ENCODE measurements at places on chromosomes 7 and 10.

GRCh38 chr7:91079487-91079886, 184.7 kb upstream of the FZD1 start:
- DNase-seq: no peak

GRCh38 chr10:62492012-62492869, 118.1 kb downstream of the ZNF365 start:
- no peak for DNase-seq

GRCh38 chr7:150357270-150357669, 11.4 kb upstream of the REPIN1 start:
- DNase-seq: no peak

- DNase-seq: peak; percentile 67
Measured at GRCh38 chr10:110651044-110651958, 7.2 kb downstream of the RBM20 start.

- no peak for DNase-seq
Measured at GRCh38 chr10:51297438-51297837, 223.2 kb downstream of the PRKG1 start.

DNA sequence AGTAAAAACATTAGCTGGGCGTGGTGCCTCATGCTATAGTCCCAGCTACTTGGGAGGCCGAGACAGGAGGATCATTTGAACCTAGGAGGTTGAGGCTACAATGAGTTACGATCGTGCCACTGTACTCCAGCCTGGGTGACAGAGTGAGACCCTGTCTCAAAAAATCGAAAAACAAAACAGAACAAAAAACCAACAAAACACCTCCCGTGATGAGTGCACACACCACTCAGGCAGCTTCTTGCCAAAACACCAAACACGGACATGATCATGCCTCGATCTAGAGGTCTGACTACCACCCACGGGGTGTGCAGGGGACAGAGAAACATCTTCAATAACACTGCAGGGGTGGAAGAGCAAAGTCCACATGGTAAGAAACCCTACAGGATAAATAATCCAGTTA, 44.4 kb downstream of the AMZ1 start:
- DNase-seq: no peak

DNA sequence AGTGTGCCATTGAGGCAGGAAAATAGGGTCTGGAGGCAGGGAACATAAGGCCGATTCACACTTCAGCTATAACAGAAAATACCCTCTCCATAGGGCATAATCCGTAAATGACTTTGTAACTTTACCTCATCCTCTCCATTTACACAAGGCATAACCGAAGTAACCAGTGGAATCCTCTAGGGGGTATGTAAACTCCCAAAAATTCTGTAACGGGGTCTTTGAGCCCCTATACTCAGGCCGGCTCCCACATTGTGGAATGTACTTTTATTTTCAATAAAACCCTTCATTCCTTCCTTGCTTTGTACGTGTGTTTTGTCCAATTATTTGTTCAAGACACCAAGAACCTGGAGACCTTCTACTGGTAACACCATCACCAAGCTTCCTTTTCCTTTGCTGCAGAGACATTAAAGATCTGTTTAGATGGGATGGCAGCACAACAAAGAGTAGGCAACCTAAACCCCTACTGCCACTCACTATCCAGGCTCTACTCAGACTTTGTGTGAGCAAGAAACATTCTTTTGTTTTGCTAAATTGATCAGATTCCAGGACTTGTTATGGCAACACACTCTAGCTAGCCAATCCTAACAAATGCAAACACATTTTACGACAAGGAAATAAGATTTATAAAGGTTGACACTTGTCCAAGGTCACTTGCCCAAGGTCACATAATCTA, 99.3 kb downstream of the DGKI start:
- DNase-seq: no peak

DNA sequence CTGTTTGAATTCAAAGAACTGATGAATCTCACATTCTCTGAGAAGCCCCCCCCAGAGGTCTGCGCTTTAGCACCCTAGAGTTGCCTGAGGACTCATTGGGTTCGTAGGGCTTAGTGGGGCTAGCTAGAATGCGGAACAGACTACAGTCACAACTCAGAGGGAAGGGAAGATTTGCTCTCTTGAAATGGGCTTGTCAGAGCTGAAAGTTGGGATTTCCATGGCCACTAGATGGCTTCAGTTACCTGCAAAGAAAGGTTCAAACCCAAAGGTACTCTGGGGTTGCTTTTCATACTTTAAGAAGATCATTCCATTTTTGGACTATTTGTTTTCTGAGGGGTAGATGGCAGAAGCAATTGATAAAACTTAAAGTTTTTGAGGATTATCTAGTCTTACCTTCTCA, 205.0 kb downstream of the BBS9 start:
- no peak for DNase-seq

DNA sequence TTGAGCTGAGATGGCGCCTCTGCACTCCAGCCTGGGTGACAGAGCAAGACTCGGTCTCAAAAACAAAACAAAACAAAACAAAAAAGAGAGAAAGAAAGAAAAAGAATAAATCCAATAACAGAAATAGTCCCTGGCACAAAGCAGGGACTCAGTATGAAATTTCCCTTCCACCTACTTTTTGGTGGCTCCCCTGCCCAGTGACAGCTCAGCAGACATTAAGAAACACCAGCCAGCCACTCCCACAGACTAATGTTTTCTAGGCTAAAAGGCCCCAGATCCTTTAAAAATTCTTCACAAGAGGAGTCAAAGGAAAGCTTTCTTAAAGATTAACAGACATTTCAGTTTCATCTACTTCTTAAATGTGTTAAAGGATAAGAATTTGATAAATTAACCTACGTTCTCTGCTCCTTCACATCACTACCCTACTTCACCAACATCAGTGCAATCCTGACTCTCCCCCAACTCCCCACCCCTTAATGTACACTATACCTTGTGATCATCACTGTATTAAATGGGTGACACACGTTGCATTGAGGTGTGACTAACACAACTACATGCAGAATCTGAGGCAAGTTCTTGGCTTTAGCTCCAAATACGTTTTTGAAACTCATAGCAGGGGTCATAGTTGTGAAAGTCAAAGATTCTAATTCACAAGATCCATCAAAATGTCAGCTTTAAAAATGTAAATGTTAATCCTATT, 114.5 kb upstream of the CAV2 start:
- DNase-seq: no peak

GRCh38 chr7:148925836-148926235, 41.7 kb upstream of the EZH2 start:
- DNase-seq: no peak

DNA sequence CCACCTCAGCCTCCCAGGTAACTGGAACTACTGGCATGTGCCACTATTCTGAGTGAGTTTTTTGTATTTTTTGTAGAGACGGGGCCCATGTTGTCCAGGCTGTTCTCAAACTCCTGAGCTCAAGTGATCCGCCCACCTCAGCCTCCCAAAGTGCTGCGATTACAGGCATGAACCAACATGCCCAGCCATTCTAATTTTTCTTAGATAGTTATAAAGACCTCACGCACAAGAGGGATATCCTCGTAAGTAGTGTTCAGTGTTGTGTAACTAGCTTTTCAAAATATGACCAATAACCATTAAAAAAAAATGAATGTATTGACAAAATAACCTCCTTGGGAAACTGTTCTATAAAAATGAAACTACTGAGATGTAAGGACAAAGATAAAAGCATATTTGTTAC, 90.5 kb upstream of the FERD3L start:
- DNase-seq: no peak

DNA sequence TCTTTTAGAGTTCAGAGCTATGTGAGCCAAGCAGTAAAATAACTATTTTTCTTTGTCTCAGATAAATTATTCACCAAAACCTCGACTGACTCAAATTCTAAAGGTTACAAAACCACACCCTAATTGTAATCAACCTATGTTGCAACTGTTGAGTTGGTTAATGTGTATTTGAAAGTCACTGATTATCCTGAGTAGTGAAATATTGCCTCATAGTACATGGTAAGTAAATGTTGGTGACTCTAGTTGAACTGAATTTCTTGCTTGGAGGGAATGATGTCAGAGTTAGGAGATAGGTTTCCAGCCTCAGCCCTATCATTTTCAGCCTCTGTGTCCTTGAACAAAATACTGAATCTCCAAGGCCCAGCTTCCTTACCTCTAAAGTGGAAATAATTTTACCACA, 3.0 kb upstream of the CYP2C18 start:
- no peak for DNase-seq

DNA sequence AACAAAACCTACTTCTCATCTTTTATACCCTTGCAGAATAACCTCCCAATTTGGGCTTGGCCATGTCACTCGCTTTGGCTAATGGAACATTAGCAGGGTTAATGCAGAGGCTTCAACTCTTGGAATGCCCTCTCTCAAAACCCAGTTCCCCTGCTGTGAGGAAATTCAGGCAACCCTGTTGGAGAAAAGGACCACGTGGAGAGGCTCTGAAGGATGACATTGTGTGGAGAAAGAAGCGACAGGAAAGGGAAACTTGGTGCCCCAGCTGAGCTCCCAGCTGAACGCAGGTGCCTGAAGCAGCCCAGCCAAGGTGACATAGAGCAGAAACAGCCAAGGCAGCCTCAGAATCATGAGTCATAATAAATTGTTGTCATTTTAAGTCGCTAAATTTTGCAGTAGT, 214.2 kb upstream of the GHITM start:
- DNase-seq: no peak

- DNase-seq: no peak
Measured at GRCh38 chr7:124208173-124208572, 175.3 kb upstream of the TMEM229A start.

GRCh38 chr7:41769162-41769561, 66.3 kb upstream of the INHBA start:
- DNase-seq: no peak

- no peak for DNase-seq
Measured at GRCh38 chr7:117072620-117073118, 119.4 kb downstream of the ST7 start.

GRCh38 chr7:50208378-50208982, 96.0 kb upstream of the IKZF1 start:
- DNase-seq: no peak

DNA sequence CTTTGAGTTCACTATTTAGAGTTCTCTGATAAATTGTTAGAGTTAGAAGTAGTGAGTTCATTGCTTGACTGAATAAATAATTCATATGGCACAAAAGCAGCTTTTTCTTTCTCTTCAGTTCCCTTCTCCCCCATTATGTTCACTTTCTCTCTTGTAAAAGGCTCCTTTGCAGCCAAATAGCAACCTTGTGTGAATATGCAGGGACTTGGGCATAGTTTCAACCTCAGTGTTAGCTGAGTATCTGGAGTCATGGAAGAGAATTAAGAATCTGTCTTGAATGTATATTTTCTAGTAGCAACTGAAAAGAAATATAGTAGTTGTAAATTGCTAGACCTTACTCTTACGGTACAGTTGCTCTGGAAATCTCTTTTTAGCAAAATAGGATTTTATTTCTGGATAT, 31.9 kb downstream of the ZEB1 start:
- no peak for DNase-seq

DNA sequence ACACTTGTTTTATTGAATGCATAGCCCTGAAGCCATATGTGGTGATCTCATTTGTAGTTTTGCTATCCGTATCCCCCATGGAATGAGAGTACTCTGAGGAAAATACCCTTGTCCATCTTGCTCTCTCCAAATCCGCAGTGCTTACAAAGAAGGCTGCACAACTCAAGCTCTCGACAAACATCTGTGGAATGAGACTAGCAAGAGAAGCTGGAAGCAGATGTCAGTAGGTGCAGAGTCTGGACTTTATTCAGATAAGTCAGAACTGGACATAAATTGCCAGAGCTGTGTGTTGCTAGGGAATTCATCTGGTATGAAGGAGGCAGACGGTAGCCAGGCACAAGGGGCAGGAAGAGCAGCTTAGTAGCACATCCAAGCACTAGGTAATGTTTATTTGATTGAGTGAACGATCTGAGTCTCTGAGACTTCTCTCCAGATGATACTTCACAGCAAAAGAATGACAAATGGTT, 1046.2 kb downstream of the XPNPEP1 start:
- peak; percentile 16 for DNase-seq

DNA sequence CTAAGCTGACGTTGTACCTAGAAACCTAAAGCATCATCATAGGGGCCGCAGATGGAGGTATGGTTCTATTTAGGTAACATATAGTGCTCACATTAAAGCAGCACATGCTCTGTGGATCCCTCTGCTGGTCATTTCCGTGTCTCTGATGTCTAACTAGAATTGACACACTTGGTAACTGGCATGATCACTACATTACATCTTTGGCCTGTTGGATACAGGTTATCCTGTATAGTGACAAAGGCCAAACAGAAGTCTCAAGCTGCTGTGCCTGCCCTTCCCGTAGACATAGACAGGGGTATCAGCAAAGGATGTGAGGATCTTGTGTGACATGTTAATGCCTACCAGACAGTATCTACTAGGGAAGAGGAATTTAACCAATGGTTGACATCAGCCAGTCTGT, 51.2 kb downstream of the KIF5B start:
- peak; percentile 10 for DNase-seq

DNA sequence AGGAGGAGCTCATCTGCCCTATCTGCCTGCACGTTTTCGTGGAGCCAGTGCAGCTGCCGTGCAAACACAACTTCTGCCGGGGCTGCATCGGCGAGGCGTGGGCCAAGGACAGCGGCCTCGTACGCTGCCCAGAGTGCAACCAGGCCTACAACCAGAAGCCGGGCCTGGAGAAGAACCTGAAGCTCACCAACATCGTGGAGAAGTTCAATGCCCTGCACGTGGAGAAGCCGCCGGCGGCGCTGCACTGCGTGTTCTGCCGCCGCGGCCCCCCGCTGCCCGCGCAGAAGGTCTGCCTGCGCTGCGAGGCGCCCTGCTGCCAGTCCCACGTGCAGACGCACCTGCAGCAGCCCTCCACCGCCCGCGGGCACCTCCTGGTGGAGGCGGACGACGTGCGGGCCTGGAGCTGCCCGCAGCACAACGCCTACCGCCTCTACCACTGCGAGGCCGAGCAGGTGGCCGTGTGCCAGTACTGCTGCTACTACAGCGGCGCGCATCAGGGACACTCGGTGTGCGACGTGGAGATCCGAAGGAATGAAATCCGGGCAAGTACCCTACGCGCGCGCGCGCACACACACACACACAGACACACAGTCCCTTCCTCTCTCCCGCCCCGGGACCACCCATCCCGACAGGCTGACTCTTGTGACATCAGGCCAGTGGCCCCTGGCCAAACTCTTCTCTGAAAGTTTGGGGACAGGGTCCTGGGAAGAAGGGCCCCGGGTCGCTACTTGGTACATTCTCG, 538 bp downstream of the TRIM8 start:
- no peak for DNase-seq

Data from AG04450 (cell line).